Right ventricle myocardium superior (tissue), 1 donor: ENCODE measurements at places on chromosomes 2 and 18. TPM values are rescaled to one million over a fixed set of nuclear protein-coding genes. Genes with fewer than 3 reads are reported as not detected.

The CNDP2 gene
- total RNA-seq: 54.5 TPM

- no peak for DNase-seq
These were observed 550 bp downstream of the MYL12B start for GRCh38 chr18:3262234-3263131.

DNA sequence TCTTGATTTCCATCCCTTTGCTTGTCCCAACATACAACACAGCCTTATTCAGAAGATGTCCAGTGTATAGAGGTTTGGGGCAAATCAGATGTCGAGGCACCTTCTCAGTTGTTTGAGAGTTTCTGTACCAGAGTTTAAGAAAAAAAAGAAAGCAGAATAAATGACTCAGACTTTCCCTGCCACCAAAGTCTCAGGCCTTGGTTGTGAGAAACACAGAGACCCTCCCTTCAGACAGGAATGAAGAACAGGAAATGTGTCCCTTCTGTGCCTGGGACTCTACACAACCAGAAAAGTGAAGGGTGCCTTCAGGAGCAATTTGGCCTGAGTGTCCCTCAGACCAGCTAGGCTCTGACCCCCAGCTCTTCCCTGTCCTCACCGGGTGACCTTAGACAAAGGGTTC is 37.3 kb upstream of the REL start:
- no peak for DNase-seq

The TMEM169 gene
- total RNA-seq: 0.62 TPM

The TFPI gene
- 24.3 TPM for total RNA-seq

- no peak for DNase-seq
These were observed 1374.9 kb upstream of the CELF4 start for GRCh38 chr18:38940475-38940862.
